ENCODE measurements at places on chromosomes 1 and 21. TPM values are rescaled to one million over a fixed set of nuclear protein-coding genes. Genes with fewer than 3 reads are reported as not detected.
A peak's percentile ranks its signal among the peaks of the same experiment; 100 is the strongest.

Gene HTR6
- 1.2 TPM for total RNA-seq

Gene OSBPL9
- 63.5 TPM for total RNA-seq

Gene ZNF669
- total RNA-seq: 15.2 TPM

GRCh38 chr1:202687798-202688197 is 22.5 kb downstream of the SYT2 start:
- H3K36me3 ChIP-seq: no peaks in the 10 kb centered on the region
- no peak overlapping the region for H3K4me3 ChIP-seq
- no peak overlapping the region for H3K27ac ChIP-seq
- no peaks in the 10 kb centered on the region for H3K27me3 ChIP-seq
- H3K4me1 ChIP-seq: peaks cover 5% of the 10 kb centered on the region

DNA sequence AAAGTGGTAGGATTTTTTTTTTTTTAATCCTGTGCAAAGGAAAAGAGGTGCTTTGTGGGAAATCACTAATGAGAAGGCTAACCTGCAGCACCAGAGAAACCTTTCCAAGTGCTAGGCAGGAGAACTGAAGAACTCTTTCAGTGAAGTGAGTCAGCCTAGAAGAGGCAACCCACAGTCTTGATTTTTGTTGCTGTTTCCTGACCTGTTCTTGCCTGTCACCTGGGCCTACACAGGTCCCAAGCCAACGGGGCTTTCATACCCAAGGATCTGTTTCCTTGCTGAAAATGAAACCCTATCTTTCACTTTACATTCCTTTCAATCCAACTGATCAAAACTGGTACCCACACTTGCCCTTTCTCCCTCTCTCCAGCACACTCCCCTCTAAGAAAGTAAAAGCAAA is 7.1 kb upstream of the IKBKE start:
- H3K36me3 ChIP-seq: peaks cover 20% of the 10 kb centered on the region
- peaks cover 11% of the 10 kb centered on the region for H3K27me3 ChIP-seq
- peaks cover 11% of the 10 kb centered on the region for H3K4me1 ChIP-seq
- no peak overlapping the region for H3K27ac ChIP-seq

Gene CDC14A
- 11.1 TPM for total RNA-seq

GRCh38 chr21:43892984-43893535 is 28.0 kb downstream of the AGPAT3 start:
- no peak overlapping the region for H3K27ac ChIP-seq
- DNase-seq: no peak
- H3K4me1 ChIP-seq: peaks cover 19% of the 10 kb centered on the region

DNA sequence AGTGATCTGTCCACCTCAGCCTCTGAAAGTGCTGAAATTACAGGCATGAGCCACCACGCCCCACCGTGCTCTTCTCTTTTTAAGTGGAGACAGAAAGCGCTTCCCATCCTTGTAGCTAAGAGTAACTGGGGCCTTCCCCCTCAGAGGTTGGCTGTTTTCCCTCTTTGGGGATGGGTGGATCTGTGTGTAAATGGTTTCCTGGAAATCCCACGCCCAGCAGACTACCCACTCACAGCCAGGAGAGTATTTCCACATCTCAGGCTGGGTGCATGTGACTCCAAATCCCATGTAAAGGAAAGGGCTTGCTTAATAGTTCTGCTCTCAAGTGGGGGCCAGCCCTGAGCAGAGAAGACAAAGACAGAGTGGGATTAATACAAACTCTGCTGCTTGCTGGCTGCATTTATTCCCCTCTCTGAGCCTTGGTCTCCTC is 19.6 kb upstream of the TCEA3 start:
- no peaks in the 10 kb centered on the region for H3K4me1 ChIP-seq
- no peak overlapping the region for H3K27ac ChIP-seq
- H3K27me3 ChIP-seq: no peaks in the 10 kb centered on the region
- H3K36me3 ChIP-seq: peaks cover 20% of the 10 kb centered on the region
- no peak overlapping the region for H3K4me3 ChIP-seq

Gene OSCP1
- 2.0 TPM for total RNA-seq

GRCh38 chr1:247904122-247904521 is 8.7 kb downstream of the OR2W3 start:
- peaks cover 54% of the 10 kb centered on the region for H3K36me3 ChIP-seq
- peak overlapping the region; percentile 6 for H3K27ac ChIP-seq
- peaks cover 11% of the 10 kb centered on the region for H3K27me3 ChIP-seq
- H3K4me1 ChIP-seq: peaks cover 55% of the 10 kb centered on the region
- no peak for DNase-seq

- no peak overlapping the region for H3K4me3 ChIP-seq
- H3K27ac ChIP-seq: no peak overlapping the region
- peaks cover 14% of the 10 kb centered on the region for H3K27me3 ChIP-seq
- DNase-seq: peak; percentile 52
Observed at GRCh38 chr1:33455539-33456501, 16.6 kb upstream of the ZSCAN20 start.

GRCh38 chr1:3466366-3467075 is 12.1 kb downstream of the ARHGEF16 start:
- peaks cover 10% of the 10 kb centered on the region for H3K4me1 ChIP-seq
- H3K27ac ChIP-seq: peak overlapping the region; percentile 32
- H3K4me3 ChIP-seq: no peak overlapping the region
- peak; percentile 7 for DNase-seq
- no peaks in the 10 kb centered on the region for H3K36me3 ChIP-seq
- H3K27me3 ChIP-seq: no peaks in the 10 kb centered on the region

Gene GBP1
- total RNA-seq: not detected

DNA sequence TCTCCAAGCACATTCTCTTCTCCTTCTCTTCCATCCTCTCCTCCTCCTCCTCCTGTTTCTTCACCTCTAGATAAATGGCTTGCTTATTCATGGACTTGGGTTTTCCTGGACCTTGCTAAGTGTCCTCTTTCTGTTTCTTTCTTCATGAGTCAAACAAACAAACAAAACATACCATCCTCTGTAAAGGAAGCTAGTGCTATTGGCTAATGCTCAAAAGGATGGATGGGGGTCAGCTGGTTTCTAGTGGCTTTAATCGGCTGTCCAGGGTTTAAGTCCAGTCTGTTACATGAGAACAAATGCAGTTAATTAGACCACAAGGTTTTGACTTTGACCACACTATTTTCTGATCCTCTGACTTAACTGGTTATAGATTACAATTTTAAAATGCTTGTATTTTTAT is 83.8 kb upstream of the TSPAN2 start:
- H3K27me3 ChIP-seq: no peaks in the 10 kb centered on the region
- no peaks in the 10 kb centered on the region for H3K4me1 ChIP-seq
- H3K27ac ChIP-seq: no peak overlapping the region
- DNase-seq: no peak

DNA sequence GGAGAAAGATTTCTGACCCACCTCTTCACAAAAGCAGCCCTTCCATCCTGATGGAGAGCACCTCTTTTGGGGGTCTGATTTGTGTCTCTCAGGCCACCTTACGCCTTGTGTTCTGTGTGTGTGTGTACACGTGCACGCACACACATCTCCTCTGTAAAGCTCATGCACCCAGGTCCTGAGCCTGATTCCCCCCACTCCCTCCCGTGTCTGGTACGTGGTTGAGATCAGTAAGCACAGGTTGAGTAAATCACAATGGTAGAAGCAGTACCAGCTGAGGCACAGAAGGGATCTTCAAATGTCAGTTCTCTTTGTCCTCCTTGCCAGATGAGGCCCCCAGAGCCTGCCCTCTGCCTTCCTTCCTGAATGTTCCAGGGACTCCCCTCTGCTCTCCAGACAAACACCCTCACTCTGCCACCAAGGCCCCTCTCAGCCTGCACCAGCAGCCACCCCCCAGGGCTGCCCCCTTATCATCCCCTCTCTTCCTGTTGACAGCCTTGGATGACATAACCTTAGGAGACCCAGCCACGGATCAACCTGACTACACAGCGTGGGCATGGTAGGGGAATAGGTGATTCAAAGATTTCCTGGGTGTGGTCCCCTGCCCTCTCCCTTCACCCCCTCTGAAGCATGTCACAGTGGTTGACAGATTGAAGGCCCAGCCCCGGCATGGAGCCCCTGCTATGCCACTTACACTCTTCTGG is 112.8 kb downstream of the HIVEP3 start:
- no peak for DNase-seq
- no peak overlapping the region for H3K27ac ChIP-seq
- H3K4me3 ChIP-seq: no peak overlapping the region
- no peaks in the 10 kb centered on the region for H3K4me1 ChIP-seq

Gene CHI3L2
- 0.41 TPM for total RNA-seq

Gene NTNG1
- 2.3 TPM for total RNA-seq

- DNase-seq: no peak
- no peak overlapping the region for H3K4me3 ChIP-seq
- no peaks in the 10 kb centered on the region for H3K27me3 ChIP-seq
- H3K4me1 ChIP-seq: peaks cover 15% of the 10 kb centered on the region
- no peak overlapping the region for H3K27ac ChIP-seq
Observed at GRCh38 chr1:201518071-201518470, 11.1 kb upstream of the CSRP1 start.

DNA sequence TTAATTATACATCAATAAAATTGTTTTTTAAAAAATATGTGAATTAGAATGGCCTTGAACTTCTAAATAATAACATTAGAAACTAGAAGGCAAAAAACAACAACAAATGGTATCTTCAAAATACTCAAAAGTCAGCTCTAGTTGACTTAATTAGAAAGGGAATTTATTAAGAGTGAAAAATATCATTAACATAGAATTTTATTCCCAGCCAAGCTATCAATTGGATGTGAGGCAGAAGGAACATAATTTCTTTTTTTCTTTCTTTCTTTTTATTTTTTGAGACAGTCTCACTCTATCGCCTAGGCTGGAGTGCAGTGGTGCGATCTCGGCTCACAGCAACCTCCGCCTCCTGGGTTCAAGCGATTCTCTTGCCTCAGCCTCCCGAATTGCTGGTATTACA is 51.2 kb upstream of the CAPZB start:
- H3K27ac ChIP-seq: no peak overlapping the region
- H3K4me3 ChIP-seq: no peak overlapping the region
- DNase-seq: no peak
- no peaks in the 10 kb centered on the region for H3K4me1 ChIP-seq
- peaks cover 11% of the 10 kb centered on the region for H3K36me3 ChIP-seq
- H3K27me3 ChIP-seq: peaks cover 6% of the 10 kb centered on the region

DNA sequence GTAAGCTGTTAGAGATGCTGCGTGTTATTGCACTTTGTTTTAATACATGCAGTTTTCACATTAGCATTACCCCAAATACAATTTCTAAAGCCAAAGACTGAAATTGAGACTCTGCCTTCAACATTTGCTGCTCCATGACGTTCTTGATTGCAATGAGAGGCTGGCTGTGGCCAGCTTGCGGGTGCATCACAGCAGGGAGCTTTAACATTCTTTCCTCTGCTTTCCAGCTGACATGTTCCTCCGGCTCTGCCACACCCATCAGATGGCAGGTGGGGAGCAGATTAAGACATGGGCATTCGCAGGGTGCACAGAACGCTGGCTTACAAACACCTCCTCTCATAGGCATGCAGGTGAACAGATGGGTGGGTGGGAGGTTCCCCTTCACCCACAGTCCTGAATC is 314.1 kb downstream of the DISC1 start:
- H3K4me1 ChIP-seq: peaks cover 14% of the 10 kb centered on the region
- no peaks in the 10 kb centered on the region for H3K36me3 ChIP-seq
- H3K27me3 ChIP-seq: peaks cover 19% of the 10 kb centered on the region
- H3K4me3 ChIP-seq: no peak overlapping the region
- H3K27ac ChIP-seq: no peak overlapping the region

- H3K4me3 ChIP-seq: no peak overlapping the region
- peaks cover 42% of the 10 kb centered on the region for H3K27me3 ChIP-seq
- peak; percentile 32 for DNase-seq
- H3K4me1 ChIP-seq: no peaks in the 10 kb centered on the region
Observed at GRCh38 chr1:26053718-26054560, 8.0 kb upstream of the SLC30A2 start.

GRCh38 chr1:2449636-2450454 is 26.2 kb upstream of the PLCH2 start:
- H3K27me3 ChIP-seq: peaks cover 5% of the 10 kb centered on the region
- no peaks in the 10 kb centered on the region for H3K36me3 ChIP-seq
- no peaks in the 10 kb centered on the region for H3K4me1 ChIP-seq
- no peak for DNase-seq

Gene SERPINC1
- total RNA-seq: 1.0 TPM

GRCh38 chr1:245188403-245188802 is 33.6 kb downstream of the KIF26B start:
- H3K36me3 ChIP-seq: no peaks in the 10 kb centered on the region
- no peak overlapping the region for H3K27ac ChIP-seq
- no peaks in the 10 kb centered on the region for H3K27me3 ChIP-seq
- H3K4me1 ChIP-seq: peaks cover 9% of the 10 kb centered on the region
- no peak for DNase-seq

DNA sequence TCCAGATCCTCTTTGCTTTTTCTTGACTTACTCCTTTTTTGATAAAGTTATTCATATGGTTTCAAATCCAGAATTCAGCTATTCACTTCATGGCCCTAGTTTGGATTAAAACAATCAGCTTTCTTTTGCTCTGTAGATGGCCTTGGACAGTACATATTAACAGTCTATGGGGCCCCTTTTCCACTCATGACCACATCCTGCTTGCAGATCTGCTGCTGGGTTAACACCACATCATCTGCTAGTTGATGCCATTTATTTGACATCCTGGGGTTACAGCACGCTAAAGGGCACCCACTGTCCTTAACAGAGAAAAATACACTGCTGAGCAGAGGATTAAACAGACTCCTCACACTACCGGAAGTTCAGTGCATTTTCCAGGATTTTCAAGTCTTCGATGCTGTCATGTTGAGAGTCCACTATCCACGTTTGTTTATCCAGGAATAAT is 941 bp upstream of the IFI16 start:
- DNase-seq: no peak
- H3K27ac ChIP-seq: no peak overlapping the region
- peaks cover 62% of the 10 kb centered on the region for H3K27me3 ChIP-seq
- H3K4me3 ChIP-seq: no peak overlapping the region
- H3K4me1 ChIP-seq: peaks cover 56% of the 10 kb centered on the region
- no peaks in the 10 kb centered on the region for H3K36me3 ChIP-seq

- DNase-seq: no peak
- H3K4me3 ChIP-seq: no peak overlapping the region
- H3K27ac ChIP-seq: no peak overlapping the region
- no peaks in the 10 kb centered on the region for H3K27me3 ChIP-seq
- peaks cover 19% of the 10 kb centered on the region for H3K4me1 ChIP-seq
- H3K36me3 ChIP-seq: peaks cover 6% of the 10 kb centered on the region
Observed at GRCh38 chr1:25862785-25863485, 3.7 kb upstream of the AUNIP start.

- H3K4me3 ChIP-seq: peak overlapping the region; percentile 94
- peak overlapping the region; percentile 54 for H3K27ac ChIP-seq
- H3K36me3 ChIP-seq: peaks cover 21% of the 10 kb centered on the region
- peaks cover 64% of the 10 kb centered on the region for H3K4me1 ChIP-seq
- no peak for DNase-seq
Observed at GRCh38 chr21:38807986-38808385, 2.3 kb downstream of the ETS2 start.

Data from WTC11 (cell line).